CD4-positive, alpha-beta T cell treated with Interleukin-2 at 100 ng/mL for 4 hours (primary cell): ENCODE measurements at places on chromosomes 7 and 10.
A peak's percentile ranks its signal among the peaks of the same experiment; 100 is the strongest.

- DNase-seq: no peak
Observed at GRCh38 chr7:156832195-156832877, 60.6 kb downstream of the LMBR1 start.

DNA sequence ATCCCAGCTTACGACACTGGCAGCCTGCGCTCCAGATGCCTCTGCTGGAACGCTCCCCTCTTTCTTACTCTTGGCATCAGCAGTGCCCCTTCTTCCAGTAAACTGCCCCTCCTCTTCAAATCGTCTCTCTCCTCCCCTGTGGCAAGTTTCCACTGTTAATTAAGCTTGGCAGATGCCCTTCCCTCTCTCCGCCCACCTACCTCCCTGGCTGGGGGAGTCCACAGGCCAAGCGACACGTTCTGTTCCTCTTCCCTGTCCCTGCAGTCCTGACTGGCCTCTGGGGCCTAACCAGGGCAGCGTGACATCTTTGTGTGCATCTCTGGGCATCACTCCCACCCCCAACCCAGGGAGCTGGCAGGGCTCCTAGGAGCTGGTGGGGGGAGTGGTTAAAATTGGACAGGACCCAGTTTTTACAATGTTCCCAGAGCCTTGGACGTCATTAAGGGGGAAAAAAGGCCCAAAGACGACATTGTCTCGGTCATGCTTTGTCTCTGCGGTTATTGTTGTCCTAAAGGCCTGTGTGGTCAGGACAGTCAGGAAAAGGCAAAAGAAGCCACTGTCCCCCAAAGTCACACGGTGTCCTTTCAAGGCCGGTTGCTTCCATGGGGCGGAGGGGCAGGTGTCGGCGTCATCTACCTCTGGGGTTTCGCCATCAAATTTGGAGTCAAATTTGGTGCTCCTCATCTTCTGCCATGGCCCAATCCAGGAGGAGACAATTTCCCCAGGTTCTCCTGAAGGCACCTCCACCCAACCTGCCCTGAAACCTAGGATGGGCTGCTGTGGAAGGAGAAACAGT, 54.2 kb downstream of the DLG5 start:
- DNase-seq: no peak

GRCh38 chr7:64879800-64880199, 23.3 kb upstream of the ZNF273 start:
- no peak for DNase-seq

GRCh38 chr7:27398851-27399250, 156.2 kb downstream of the EVX1 start:
- DNase-seq: no peak

DNA sequence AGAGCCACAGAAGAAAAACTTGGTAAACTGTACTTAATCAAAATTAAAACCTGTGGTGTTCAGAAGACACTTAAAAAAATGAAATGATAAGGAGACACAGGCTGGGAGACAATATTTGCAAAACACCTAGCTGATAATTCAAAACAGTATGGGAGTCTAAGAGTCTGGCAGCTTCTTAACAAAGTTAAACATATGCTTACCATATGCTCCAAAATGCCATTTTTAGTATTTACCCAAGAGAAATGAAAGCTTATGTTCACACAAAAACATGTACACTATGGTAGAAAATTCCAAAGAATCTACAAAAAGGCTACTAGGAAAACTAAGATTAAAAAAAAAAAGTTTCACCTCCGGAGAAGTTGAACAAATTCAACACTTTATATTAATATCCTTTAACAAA, 48.6 kb downstream of the ITGB1 start:
- no peak for DNase-seq

DNA sequence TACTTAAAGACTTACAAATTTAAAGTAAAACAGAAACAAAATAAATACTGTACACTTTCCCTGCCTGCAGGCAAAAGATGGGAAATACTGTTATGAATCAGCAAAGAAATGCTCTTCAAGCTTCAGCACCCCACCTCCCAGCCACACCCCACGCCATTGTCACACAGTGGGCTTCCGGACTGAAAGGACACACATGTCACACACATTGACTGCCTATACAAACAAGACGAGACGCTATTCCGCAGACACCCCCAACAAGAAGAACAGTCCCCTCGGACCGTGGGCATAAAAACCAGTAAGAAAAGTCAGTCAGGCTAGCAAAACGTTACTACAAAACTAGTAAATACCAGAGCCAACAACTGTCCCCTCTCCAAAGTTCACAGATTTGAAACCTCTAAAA, 22.2 kb upstream of the PARP12 start:
- DNase-seq: peak; percentile 49

- DNase-seq: no peak
Observed at GRCh38 chr10:132546567-132547420, 9.2 kb downstream of the INPP5A start.

- no peak for DNase-seq
Observed at GRCh38 chr7:134046594-134047128, 80.5 kb upstream of the LRGUK start.

- no peak for DNase-seq
Observed at GRCh38 chr7:95527776-95528250, 42.1 kb downstream of the ASB4 start.

GRCh38 chr7:111672901-111673300, 110.6 kb upstream of the IMMP2L start:
- no peak for DNase-seq

GRCh38 chr10:60649485-60650377, 128.5 kb upstream of the CDK1 start:
- DNase-seq: peak; percentile 20

DNA sequence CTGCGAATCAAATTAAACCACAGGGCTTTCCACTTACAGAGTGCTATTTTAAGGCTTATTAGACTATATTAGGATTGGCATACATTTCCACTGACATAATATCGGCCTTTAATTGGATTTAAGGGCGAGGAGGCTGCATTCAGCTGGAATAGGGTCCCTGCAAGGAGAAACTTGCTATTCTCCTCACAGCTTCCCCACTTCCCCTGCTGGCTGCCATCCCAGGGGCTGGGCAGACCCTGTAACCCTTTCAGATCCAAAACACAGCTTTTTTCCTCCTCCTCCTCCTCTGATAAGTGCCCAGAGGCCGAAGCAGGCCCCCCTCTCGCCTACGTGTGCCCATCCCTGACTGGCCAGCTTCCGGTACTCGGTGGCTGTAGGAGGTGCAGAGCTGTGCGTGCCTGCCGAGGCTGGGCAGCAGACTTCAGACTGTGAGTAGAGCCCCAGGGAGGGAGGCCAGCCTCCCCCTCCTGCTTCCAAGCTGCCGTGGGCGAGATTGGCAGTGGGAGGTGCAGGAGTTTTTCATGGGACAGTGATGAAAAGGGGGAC, 224.2 kb downstream of the PLXNA4 start:
- DNase-seq: no peak

GRCh38 chr10:44310762-44311562, 73.9 kb downstream of the CXCL12 start:
- DNase-seq: peak; percentile 55

- DNase-seq: no peak
Observed at GRCh38 chr10:66627156-66627555, 298.7 kb upstream of the LRRTM3 start.

GRCh38 chr7:140745266-140746058, 49.0 kb downstream of the NDUFB2 start:
- no peak for DNase-seq

- DNase-seq: no peak
Observed at GRCh38 chr7:3107889-3108570, 64.4 kb upstream of the CARD11 start.

- DNase-seq: no peak
Observed at GRCh38 chr10:35640474-35640873, 1.6 kb downstream of the FZD8 start.

DNA sequence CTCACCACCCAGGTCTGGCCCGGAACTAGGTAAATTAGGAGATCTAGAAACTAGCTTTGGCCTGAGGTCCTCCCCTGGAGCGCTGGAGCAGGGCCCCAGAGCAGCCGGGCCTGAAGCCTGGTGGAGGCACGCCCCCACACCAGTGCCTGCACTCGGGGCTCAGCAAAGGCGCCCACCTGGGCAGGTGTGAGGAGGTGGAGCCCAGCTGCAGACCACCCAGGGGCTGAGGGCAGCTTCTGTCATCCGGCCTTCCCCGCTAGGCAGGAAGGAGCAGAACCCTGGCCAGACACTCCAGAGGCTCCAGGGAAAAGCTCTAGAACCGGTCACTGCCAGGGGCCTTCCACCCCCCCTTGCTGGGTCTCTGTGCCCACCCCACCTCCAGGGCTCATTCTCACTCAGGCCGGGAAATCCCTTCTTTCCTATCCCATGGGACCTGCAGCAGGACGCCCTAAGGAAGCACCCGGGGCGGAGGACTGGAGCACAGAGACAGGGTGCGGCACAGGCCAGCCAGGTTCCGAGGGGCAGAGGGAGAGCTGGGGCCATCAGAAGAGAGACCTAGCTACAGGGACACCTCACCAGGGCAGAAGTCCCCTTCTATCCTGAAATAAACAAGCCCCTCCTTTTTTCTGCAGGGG, 161.2 kb downstream of the NRF1 start:
- DNase-seq: no peak

DNA sequence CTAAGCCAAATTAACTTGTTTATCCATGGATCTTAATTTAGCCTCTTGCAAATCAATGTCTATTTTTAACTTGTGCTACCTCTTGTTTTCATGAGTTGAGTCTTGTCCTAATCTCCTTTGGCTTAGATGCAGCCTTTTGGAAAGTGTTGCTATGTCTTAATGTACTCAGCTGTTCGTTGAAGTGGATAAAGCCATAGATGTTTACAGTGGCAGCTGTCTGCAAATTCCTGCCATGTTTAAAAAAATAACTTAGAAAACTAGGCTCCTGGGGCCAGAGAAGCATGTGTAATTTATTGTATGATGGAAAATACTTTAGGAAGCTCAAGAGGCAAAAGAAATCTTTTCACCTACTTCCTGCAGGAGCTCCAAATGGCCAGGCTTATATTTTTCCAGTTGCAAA, 253.1 kb upstream of the RHOBTB1 start:
- no peak for DNase-seq

- DNase-seq: no peak
Observed at GRCh38 chr7:24756545-24757352, 515 bp downstream of the GSDME start.

- DNase-seq: no peak
Observed at GRCh38 chr7:71775648-71776047, 636.5 kb downstream of the CALN1 start.

- DNase-seq: no peak
Observed at GRCh38 chr7:7970237-7970530, 1.6 kb downstream of the GLCCI1 start.

- no peak for DNase-seq
Observed at GRCh38 chr7:69115788-69116187, 482.5 kb upstream of the AUTS2 start.

DNA sequence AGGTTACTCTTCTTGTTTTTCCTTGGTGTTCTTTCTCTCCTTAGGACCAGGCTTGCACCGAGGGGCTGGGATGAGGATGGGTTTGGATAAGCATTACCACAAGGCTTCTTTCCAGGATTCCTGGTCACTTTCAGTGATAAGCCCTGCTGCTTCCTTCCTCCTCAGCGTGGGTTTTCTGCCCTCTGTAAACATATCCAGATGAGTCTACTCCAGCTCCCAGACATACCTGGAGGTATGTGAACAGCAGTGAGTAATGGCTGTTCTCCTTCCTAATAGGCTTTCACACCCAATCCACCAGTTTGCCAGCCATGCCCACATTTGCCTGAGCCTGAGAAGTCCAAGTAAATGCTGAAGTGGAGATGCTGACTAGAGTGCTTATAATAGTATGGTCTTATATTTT, 229.8 kb upstream of the YAE1 start:
- DNase-seq: no peak

- no peak for DNase-seq
Observed at GRCh38 chr7:132328760-132329159, 247.5 kb downstream of the PLXNA4 start.

DNA sequence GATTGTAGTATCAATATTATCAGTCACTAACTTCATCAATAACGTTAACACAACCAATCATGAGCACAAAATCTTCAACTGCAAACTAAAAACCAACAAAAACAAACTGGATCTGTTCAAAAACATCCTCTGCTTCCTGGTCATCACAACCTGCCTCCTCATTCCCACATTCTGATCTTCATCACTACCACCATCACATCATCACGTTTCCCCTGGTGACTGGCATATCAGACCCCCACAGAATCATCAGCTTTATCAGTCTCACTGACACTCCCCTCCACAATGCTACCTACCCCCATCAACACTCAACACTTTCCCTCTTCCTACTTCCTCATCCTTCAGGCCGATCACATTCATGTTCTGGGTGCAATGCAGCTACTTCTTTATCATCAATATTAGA, 11.4 kb downstream of the XPNPEP1 start:
- no peak for DNase-seq

DNA sequence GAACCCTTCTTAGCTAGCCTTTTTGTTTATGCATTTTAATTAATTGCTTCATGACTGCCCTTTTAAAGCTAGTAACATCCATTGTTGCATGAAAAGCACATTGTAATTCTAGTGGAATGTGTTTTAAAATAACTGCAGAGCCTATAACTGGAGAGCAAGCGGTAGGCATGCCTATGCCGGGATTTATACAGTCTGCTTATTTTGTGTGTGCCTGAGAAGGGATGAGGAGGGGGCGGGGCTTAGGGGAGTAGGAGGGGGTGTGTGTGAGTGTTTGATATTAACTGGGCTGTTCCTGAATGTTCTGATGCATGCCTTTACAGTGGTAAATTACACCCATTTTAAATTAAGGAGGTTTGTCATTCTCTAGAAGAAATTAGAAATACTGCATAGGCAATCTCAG, 208.1 kb downstream of the TCF7L2 start:
- DNase-seq: no peak

GRCh38 chr10:103336370-103336769, 14.6 kb downstream of the PCGF6 start:
- DNase-seq: no peak

- DNase-seq: no peak
Observed at GRCh38 chr10:133614830-133615580, 11.6 kb downstream of the FRG2B start.

- DNase-seq: peak; percentile 23
Observed at GRCh38 chr7:33191340-33191739, 62.0 kb downstream of the BBS9 start.

GRCh38 chr10:118315629-118316028, 26.5 kb downstream of the FAM204A start:
- DNase-seq: no peak

GRCh38 chr10:112244197-112244596, 39.0 kb upstream of the TECTB start:
- no peak for DNase-seq

DNA sequence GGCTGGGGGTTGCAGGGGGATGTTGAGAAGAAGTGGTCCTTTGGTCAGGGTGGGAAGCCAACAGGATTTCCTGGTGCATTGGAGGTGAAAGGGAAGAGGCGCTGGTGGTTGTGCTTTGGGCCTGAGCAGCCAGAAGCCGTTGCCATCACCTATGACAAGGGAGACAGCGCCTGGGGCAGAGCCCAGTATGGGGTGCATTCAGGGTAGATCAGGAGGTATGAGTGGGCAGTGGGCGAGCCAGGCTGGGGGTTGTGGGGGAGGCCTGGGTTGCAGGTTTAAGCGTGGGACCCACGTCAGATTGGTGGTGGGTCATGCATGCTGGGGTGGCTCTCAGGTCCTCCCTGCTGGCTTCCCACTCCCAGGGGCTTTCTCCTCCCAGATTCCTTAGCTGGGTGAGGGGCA, 6.3 kb upstream of the PILRB start:
- DNase-seq: no peak
